ENCODE measurements at places on chromosomes 11 and 22. TPM values are rescaled to one million over a fixed set of nuclear protein-coding genes. Genes with fewer than 3 reads are reported as not detected.

The NNMT gene
- not detected for total RNA-seq

The LRFN4 gene
- 35.5 TPM for total RNA-seq

- no peak for DNase-seq
- peaks cover 10% of the 10 kb centered on the region for H3K4me1 ChIP-seq
Measured at GRCh38 chr22:19287076-19287707, 4.3 kb downstream of the CLTCL1 start.

The PVALB gene
- total RNA-seq = not detected

The SLC43A1 gene
- 24.2 TPM for total RNA-seq

GRCh38 chr11:44575288-44575672 is 9.8 kb downstream of the CD82 start:
- H3K27ac ChIP-seq = no peak overlapping the region
- no peak for DNase-seq
- H3K27me3 ChIP-seq = no peaks in the 10 kb centered on the region
- peaks cover 90% of the 10 kb centered on the region for H3K4me1 ChIP-seq

DNA sequence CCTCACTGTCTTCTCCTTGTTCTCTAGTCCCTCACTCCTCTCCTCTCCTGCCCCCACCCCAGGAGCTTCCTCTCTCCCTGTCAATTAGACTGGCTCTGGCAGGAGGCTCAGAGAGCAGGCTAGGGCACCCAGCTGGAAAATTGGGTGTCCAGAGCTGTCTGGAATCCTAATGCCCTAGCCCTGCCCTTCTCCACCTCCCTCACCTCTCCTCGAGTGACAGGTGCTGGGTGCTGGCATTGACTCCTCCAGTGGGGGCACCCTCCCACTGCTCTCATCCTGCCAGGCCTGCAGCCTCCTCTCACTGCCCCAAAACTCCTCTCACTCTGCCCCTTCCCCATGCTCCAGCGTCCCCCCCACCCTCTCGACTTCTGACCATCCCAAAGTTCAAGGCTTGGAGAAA is 68.9 kb downstream of the CYTH4 start:
- no peaks in the 10 kb centered on the region for H3K36me3 ChIP-seq
- no peak overlapping the region for H3K4me3 ChIP-seq
- no peaks in the 10 kb centered on the region for H3K4me1 ChIP-seq
- H3K27me3 ChIP-seq = no peaks in the 10 kb centered on the region
- no peak overlapping the region for H3K27ac ChIP-seq

GRCh38 chr11:44627165-44627789 is 61.8 kb downstream of the CD82 start:
- H3K36me3 ChIP-seq = no peaks in the 10 kb centered on the region
- H3K4me3 ChIP-seq = no peak overlapping the region
- no peak for DNase-seq
- H3K27ac ChIP-seq = no peak overlapping the region
- H3K27me3 ChIP-seq = no peaks in the 10 kb centered on the region

The BTG4 gene
- not detected for total RNA-seq

The PATE4 gene
- total RNA-seq = not detected

DNA sequence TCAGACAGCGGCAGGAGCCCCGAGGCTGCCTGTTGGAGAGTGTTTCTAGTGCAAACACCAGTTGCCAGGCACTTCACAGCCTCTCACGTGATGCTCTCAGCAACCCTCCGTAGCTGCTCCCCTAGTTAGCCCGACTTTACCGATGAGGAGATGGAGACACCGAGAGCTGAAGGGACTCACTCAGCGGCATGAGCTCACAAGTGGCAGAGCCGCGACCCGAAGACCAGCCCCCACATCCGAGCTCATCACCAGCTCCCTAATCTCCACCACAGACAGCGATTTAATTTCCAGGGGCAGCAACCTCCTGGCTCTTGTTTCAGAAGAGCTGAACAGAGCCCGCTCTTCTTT is 28.7 kb upstream of the RTL6 start:
- H3K27me3 ChIP-seq = no peaks in the 10 kb centered on the region
- no peaks in the 10 kb centered on the region for H3K4me1 ChIP-seq
- DNase-seq = no peak
- H3K4me3 ChIP-seq = no peak overlapping the region
- no peak overlapping the region for H3K27ac ChIP-seq
- H3K36me3 ChIP-seq = no peaks in the 10 kb centered on the region

DNA sequence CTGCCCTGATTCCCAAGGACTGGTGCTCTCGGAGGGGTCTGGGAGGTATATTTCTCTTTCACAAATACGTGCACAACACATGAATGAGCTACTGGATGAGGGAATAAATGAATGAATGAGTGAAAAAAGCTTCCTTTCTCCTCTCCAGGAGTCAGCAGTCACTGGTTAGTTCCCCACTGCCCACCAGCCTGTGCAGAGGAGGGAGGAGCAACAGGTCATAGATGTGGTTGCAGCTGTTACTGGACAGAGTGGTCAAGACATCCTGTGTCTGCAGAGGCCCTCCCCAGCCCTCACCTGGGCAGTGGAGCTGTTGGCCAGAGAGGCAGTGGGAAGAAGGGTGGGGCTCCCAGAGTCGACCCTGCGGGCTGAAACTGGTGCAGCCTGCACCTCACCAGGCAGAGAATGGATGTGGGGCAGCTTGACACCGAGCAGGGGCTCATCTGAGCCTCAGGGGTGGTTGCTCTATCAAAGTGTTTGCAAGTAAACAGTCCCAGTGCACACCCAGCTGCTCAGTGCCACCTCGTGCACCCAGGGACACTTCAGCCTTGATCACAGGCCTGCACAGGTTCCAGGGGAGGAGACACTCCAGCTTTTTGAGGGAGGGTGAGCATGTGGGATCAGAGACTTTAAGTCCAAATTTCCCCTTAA is 1.4 kb upstream of the VPREB1 start:
- H3K4me1 ChIP-seq = no peaks in the 10 kb centered on the region
- no peak overlapping the region for H3K4me3 ChIP-seq
- no peak overlapping the region for H3K27ac ChIP-seq
- no peak for DNase-seq
- peaks cover 7% of the 10 kb centered on the region for H3K27me3 ChIP-seq

- no peak overlapping the region for H3K4me3 ChIP-seq
- no peak for DNase-seq
- H3K27ac ChIP-seq = no peak overlapping the region
- H3K36me3 ChIP-seq = no peaks in the 10 kb centered on the region
Measured at GRCh38 chr11:12999597-12999996, 9.5 kb upstream of the RASSF10 start.

DNA sequence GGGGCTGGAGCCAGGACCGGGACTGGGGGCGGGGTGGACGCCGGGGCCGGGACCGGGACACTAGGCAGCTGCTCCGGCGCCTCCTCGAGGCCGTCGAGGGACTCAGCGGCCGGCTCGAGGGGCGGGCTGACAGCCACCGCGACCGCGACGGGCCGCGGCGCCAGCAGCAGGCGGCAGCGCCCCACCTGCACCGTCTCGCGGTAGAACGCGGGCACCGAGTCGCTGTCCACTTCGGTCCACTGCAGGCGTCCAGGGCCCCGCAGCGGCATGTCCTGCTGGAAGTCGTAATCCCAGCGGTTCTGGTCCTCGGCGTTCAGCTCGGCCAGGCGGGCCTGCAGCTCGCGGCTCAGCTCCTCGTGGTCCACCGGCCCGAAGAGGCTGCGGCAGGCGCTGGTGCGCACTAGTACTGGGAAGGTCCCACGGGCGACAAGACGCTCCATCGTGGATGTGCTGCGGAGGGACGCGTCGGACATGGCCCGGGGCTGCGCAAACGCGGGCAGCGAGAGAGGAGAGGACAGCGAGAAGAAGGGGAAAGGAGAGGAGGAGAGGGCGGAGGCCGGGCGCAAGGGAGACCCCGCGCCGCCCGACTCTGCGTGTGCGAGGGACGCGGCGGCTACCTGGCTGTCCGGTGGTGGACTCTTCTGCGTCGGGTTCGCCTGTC is 428 bp downstream of the CDKN1C start:
- no peak for DNase-seq
- peaks cover 13% of the 10 kb centered on the region for H3K4me1 ChIP-seq
- peak overlapping the region; percentile 69 for H3K4me3 ChIP-seq
- H3K27ac ChIP-seq = peak overlapping the region; percentile 24
- no peaks in the 10 kb centered on the region for H3K36me3 ChIP-seq

DNA sequence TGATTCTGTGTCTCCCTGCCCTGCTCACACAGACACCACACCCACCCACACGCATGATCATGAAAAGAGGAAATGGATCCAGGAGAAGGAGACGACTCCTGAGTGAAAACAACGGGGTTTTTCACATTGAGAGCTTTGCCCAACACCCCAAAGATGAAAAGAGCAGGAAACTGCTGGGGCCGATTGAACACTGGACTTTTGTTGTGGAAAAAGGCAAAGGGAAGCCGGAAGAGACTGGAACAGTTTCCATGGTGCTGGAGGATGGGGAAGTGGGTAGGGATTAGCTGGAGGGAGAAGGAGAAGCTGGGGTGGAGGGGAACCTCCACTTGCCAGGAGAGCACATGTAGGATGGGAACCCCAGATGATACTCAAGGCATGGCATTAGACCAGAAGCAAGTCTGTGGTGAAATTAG is 5.2 kb upstream of the SLC43A3 start:
- DNase-seq = no peak
- no peaks in the 10 kb centered on the region for H3K27me3 ChIP-seq
- no peaks in the 10 kb centered on the region for H3K36me3 ChIP-seq
- H3K4me3 ChIP-seq = no peak overlapping the region

DNA sequence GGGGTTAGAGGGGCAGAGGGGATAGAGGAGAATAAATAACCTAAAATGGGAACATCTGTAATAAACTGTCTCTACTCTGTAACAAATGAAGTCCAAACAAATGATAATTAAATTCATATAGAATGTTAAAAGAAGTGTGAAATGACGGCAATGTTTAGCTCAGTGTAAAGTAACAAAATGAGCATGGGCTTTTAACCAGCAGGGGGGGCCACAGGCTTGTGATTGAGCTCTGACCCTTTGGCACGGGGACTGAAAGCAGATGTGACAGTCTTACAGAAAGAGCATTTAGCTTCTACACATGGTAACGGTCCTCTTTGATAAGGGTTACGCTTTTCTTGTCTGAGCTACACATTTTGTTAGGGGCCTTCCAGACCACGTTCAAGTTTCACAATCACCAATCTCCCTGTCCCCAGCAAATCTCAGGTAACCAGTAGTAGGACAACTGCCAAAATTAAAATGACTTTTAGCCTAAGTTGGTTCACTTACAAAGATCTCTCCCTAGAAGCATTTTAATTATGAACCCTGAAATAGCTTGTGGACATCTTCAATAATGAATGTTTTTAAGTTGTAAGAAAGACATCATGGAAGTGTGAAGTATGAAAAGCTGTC is 262.5 kb downstream of the DCDC1 start:
- no peak overlapping the region for H3K27ac ChIP-seq
- no peaks in the 10 kb centered on the region for H3K36me3 ChIP-seq
- H3K4me1 ChIP-seq = no peaks in the 10 kb centered on the region
- peak; percentile 11 for DNase-seq
- no peaks in the 10 kb centered on the region for H3K27me3 ChIP-seq

The ST14 gene
- total RNA-seq = 0.18 TPM

The BTBD18 gene
- total RNA-seq = not detected

- H3K27ac ChIP-seq = no peak overlapping the region
- no peaks in the 10 kb centered on the region for H3K36me3 ChIP-seq
- no peaks in the 10 kb centered on the region for H3K27me3 ChIP-seq
- no peaks in the 10 kb centered on the region for H3K4me1 ChIP-seq
- H3K4me3 ChIP-seq = no peak overlapping the region
Measured at GRCh38 chr11:7567311-7567710, 53.5 kb downstream of the PPFIBP2 start.

GRCh38 chr11:116869610-116870009 is 32.2 kb upstream of the APOA1 start:
- H3K36me3 ChIP-seq = peaks cover 64% of the 10 kb centered on the region
- H3K27ac ChIP-seq = no peak overlapping the region
- DNase-seq = no peak
- H3K4me3 ChIP-seq = no peak overlapping the region
- H3K4me1 ChIP-seq = no peaks in the 10 kb centered on the region

The VPREB3 gene
- not detected for total RNA-seq

- no peaks in the 10 kb centered on the region for H3K27me3 ChIP-seq
- no peak overlapping the region for H3K4me3 ChIP-seq
- H3K27ac ChIP-seq = no peak overlapping the region
Measured at GRCh38 chr11:66907751-66908630, 50.2 kb downstream of the PC start.

The KRTAP5-10 gene
- not detected for total RNA-seq

The BCO2 gene
- total RNA-seq = 1.1 TPM

DNA sequence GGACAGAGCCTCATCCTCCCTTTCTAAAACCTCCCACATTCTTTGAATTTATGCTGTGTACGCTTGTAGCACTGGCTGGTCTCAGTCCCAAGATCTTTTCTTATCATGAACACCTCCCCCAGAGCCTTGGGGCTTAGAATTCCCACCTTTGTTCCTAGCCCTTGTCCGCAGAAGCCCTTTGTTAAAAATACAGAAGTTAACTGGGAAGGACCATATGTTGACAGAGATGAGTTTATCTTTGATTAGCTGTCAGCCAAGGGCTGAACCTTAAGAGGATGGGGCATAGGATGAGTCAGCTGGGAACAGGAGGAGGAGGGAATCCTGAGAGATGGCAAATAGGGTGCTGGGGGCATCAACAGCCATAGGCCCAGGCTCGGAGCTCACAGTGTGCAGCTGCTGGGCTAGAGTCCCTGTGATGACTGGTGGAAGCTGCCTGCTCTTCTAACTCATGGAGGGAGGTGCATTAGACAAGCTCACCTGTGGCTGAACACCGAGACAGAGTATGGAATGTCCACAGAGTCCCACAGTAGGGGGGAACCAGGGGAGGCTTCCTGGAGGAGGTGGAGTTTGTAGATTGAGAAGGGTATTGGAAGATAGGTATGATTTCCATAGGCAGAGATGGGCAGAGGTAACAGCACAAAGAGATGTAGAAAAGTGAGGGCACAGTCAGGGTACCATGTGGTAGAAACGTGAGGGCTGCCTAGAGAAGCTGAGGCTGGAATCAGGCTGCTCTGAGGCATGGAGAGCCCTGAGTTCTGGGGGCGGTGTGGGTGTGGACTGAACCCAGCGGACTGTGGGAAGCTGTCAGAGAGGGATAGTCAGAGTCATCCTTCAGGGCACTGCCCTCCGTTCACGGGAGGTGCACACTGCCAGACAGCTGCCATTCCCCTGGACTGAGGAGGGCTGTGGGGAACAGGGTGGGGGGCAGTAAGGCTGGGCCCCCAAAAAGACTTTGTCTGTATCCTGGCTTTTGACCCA is 9.9 kb downstream of the MICAL2 start:
- H3K4me3 ChIP-seq = no peak overlapping the region
- DNase-seq = no peak
- H3K36me3 ChIP-seq = no peaks in the 10 kb centered on the region
- no peak overlapping the region for H3K27ac ChIP-seq

- no peaks in the 10 kb centered on the region for H3K27me3 ChIP-seq
- H3K27ac ChIP-seq = no peak overlapping the region
- no peak overlapping the region for H3K4me3 ChIP-seq
- H3K4me1 ChIP-seq = no peaks in the 10 kb centered on the region
Measured at GRCh38 chr22:45846952-45847351, 130.0 kb downstream of the WNT7B start.

DNA sequence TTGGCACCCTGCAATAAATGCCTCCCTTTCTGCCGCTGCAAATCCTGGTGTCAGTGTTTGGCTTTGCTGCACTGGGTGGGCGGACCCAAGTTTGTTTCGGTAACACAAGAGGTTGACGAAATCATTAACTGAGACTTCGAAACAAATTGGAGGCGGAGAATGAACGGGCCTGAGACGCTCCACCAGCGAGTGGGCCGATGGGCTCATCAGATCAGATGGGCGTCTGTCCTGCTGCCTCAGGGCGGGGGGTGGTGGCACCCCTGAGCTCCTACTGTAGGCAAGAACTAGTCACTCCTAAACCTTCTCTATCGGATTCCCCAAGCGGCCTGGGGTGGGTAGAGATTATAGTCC is 918 bp upstream of the CAPN5 start:
- H3K4me3 ChIP-seq = peak overlapping the region; percentile 74
- DNase-seq = no peak
- no peak overlapping the region for H3K27ac ChIP-seq
- no peaks in the 10 kb centered on the region for H3K27me3 ChIP-seq
- peaks cover 8% of the 10 kb centered on the region for H3K4me1 ChIP-seq

Measured in CD8-positive, alpha-beta memory T cell (primary cell).